Nasal cavity respiratory epithelium epithelial cell of viscerocranial mucosa (primary cell): ENCODE measurements at places on chromosomes 7 and 10. TPM values are rescaled to one million over a fixed set of nuclear protein-coding genes. Genes with fewer than 3 reads are reported as not detected.

Gene ERVW-1
- not detected in 2 replicates for total RNA-seq

Gene HTR7
- total RNA-seq = 23.2 and 25.3 TPM in 2 replicates

Gene RFC2
- 13.2 and 13.3 TPM in 2 replicates for total RNA-seq

Gene EEPD1
- 2.1 and 3.5 TPM in 2 replicates for total RNA-seq

Gene ARHGEF5
- 16.4 and 24.9 TPM in 2 replicates for total RNA-seq

Gene EPO
- total RNA-seq = not detected in 2 replicates

Gene NANOS1
- 0.68 and 2.1 TPM in 2 replicates for total RNA-seq

Gene OR2A42
- total RNA-seq = not detected in 2 replicates

Gene MBL2
- total RNA-seq = not detected in 2 replicates

Gene PRSS2
- total RNA-seq = not detected in 2 replicates

Gene RBP4
- not detected in 2 replicates for total RNA-seq

Gene ZNF853
- 0.34 and 0.43 TPM in 2 replicates for total RNA-seq
